ENCODE measurements at places on chromosomes 4 and X. TPM values are rescaled to one million over a fixed set of nuclear protein-coding genes. Genes with fewer than 3 reads are reported as not detected.
A peak's percentile ranks its signal among the peaks of the same experiment; 100 is the strongest.

Gene CENPC
- total RNA-seq: 22.7 TPM

- DNase-seq: no peak
Measured at GRCh38 chrX:30568136-30568535, 9.4 kb downstream of the TASL start.

Gene PASD1
- not detected for total RNA-seq

GRCh38 chrX:137164329-137164728 is 130.5 kb upstream of the GPR101 start:
- DNase-seq: no peak

DNA sequence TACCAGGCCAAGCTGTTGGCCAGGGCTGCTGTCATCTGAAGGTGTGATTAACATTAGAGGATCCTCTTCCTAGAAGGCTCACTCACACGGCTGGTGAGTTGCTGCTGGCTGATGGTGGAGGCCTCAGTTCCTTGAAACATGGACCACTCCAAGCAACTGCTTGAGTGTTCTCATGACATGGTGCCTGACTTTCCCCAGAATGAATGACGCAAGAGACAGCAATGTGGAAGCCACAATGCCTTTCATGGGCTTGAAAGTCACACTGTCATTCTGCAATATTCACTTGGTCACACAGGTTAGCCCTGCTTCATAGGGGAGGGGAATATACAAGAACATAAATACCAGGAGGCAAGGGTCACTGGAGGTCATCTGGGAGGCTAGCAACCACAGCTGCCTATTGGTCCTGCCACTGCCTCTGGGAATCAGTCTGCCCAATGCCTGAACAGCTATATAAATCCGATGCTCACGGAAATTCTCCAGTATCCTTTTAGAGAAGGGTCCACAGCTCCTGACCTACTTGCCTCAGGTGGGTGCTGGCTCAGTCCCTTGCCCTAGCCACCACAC is 97.1 kb upstream of the MAML3 start:
- DNase-seq: no peak

DNA sequence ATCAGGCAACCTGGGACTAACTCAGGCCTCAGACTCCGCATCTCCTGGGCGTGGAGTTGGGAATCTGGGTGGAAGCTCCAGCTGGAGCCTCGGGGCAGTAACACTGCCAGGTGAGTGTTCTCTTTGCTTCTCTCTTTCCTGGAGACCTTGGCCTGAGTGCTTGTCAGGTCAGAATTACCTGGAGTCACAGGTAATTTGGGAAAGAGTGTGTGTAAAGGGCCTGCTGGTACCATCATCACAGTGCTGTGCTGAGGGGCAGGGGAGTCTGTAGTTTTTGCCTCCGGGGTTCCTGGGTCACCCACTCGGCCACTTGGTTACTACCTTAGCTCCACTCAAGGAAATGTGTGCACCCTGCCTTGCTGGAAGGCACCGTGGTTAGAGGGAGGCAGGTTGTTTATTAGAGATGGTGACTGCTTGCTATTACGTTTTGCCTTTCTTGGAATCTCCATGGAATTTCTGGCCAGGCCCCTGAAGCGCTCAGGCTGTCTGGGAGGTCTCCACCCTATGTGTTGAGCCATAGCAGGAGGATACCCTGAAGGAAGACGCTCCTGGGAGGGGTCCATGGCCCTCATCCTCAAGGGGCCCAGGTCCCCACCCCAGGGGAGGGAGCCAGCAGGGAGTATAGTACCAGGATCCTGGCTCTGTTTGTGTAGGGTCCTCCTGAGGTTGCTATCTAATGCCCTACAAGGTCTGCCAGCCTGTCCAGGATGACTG is 2.9 kb downstream of the GPR78 start:
- DNase-seq: no peak

- DNase-seq: no peak
Measured at GRCh38 chrX:31154946-31155345, 83.1 kb upstream of the FTHL17 start.

Gene BEND4
- 0.80 TPM for total RNA-seq

- no peak for DNase-seq
Measured at GRCh38 chr4:112245383-112245782, 13.8 kb downstream of the AP1AR start.

DNA sequence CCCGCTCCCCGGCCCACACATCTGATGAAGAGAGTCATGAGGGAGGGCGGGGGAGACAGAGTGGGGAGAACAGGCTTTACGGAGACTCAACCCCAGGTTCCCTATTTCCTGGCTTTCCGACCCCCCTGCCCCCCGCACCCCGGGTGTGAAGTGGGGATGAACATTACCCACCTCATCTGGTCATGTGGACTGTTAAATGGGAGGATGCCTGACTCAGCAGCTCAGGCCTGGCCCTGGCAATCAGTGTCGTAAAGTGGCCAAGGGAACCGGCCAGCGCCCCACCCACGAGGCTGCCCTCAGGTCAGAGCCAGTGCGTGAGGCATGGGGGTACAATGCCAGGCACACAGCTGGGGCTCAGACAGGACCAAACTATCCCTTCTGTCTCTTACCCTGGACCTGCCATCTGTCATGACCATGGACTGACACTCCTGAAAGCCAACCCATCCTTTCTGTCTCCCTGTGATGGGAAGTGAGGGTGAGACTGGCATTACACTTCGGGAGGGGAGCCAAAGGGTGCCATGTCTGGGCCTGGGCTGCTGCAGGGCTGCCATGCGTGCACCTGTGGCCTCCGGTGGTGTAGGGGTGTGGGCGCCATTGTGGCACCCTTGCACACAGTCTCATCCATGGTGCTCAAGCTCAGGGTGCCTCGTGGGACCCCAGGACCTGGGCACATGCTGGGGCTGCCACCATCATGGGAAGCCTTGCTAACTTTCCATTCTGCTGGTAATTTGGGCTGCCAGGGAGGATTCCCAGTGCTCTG is 106.1 kb upstream of the PSAPL1 start:
- no peak for DNase-seq

Gene CYLC1
- total RNA-seq: not detected

DNA sequence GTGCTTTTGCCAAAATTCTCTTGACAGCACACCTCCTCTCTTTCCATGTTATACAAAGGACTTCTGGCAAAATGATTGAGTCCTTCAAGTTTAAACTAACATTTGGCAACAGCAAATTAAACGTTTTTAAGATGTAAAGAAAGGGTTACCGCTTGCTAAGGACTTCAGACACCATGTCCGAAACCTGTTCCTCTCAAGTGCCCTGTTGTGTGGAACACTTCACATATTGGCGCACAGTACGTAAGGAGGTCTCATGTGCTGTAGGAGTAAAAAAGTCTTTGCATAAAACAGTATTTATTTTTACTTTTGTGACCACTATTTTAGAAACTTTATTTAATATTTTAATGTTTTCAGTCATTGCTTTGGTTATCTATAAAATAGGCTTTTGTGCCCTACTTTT is 33.7 kb upstream of the HPRT1 start:
- no peak for DNase-seq

DNA sequence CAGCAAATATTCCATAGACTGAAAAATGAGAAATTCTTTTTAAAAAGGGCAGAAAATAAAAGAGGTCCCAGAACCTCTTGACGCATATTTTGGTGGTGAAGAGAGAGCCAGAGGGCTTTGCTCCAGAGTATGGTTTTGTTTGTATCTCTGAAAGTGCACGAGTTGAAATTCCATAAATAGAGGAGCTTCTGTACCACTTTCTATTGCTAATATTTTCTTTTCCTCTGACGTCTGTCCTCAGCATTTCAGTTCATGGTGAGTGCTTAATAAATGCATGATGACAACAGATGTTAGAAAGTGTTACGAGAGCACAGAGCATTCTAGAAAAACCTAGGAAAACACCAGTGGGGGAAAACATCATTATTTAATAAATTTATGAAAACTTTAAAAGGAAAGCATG is 145.6 kb downstream of the AMELX start:
- DNase-seq: no peak

Gene CTAG2
- total RNA-seq: not detected

Gene ZNF41
- 2.6 TPM for total RNA-seq

DNA sequence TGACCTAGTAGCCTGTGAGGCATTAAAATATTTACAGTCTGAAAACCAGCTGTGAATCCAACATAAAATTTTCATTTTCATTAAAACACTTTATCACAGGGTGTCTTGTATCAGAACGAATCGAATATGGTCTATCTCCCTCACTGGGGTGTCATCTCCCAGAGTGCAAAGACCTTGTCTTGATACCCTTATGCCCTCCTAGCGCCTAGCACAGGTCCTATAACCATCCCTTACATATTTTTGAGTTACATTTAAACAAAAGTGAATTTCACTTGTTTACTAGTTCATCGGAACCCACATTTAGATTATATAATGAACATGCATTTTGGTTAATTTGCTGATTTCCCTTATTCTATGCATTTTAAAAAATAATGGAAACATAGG is 14.0 kb downstream of the DIPK2B start:
- no peak for DNase-seq

Gene FRMD7
- not detected for total RNA-seq

GRCh38 chr4:74166135-74166534 is 8.2 kb downstream of the MTHFD2L start:
- DNase-seq: no peak

Gene TRMT10A
- not detected for total RNA-seq

Gene FOXR2
- not detected for total RNA-seq

Gene STPG2
- not detected for total RNA-seq

DNA sequence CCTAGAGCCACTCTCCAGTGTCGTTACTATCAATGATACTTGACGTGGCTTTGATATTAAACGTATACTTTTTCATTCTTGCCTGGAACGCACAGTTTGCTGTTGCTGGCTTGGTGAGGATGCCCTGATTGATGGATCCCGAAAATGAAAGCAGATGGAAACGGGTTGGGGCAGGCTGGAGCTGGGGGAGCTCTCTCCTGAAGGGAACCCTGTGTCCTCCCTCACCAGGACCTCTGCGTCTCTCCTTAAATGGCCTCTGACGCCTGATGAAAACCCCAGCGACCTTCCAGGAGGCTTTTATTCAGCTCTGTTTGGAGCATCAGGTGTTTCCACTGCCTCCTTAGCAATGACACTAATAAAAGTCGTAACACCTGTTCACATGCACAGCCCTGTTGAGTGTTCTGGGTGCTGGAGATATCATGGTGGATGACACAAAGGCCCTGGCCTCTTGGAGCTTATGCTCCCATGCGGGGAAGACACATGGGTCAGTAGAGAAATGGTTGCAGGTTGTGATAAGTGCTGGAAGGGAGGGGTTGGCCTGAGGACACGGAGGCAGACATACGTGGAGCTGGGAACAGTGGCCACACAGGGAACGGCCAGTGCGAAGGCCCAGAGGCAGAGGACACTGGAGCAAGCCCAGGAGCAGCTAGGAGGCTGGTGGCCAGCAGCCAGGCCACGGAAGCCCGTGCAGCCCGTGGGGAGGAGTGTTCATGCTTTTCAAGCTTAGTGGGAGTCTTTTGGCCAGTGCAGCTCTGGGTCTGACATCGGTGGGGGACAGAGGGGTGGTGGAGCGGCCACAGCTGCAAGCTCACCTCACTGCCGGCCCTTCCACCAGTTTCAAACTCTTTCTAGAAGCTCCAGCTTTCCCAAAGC is 7.5 kb downstream of the MSANTD1 start:
- DNase-seq: peak; percentile 3

Gene CLCN4
- not detected for total RNA-seq

DNA sequence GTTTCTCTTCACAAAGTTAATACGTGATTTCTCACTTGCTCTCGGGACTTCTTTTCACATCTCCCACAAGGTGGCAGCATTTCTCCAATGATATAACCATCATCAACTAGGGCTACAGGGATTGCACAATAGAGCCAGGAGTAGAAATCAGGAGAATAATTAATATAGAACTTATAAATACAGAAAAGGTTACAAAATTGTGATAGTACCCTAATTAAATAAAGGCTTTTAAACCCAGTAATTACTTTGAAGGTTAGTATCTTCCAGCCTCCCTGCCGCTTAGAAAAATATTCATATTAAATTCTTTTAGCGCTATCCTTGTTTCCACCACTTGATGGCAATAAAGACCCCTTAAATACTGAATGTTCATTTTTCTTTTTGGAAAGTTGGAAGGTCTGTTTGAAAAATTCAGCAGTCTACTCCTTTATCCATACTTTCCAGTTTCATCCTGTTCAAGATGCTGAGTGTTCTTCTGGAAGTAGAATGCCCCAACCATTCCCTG is 65.8 kb downstream of the RASGEF1B start:
- DNase-seq: peak; percentile 20

Gene ADGRL3
- 3.5 TPM for total RNA-seq

DNA sequence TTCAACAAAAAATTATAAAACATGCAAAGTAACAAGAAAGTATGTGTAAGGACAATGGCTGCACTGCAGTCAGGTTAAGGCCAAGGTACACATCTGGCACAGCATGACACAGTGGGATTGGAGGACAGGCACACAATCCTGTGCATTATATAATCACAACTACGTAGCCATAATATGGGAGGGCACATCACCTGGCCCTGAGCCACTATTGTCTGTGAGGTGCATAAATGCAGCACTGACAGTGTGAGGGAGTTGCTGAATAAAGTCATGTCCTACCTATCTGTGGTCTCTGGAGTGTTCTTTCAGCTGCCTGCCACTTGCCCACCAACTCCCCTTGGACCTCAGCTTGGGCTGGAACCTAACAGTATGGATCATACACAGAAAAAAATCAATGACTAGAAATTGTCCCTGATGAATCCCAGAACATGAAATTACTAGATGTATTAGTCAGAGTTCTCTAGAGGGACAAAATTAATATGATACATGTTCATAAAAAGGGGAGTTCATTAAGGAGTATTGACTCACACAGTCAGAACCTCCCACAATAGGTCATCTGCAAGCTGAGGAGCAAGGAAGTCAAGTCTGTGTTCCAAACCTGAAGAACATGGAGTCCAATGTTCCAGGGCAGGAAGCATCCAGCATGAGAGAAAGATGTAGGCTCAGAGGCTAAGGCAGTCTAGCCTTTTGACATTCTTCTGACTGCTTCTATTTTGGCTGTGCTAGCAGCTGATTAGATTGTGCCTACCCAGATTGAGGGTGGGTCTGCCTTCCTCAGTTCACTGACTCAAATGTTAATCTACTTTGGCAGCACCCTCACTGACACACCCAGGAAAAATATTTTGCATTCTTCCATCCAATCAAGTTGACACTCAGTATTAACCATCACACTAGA is 46.4 kb upstream of the KCTD8 start:
- no peak for DNase-seq

Gene PRSS12
- total RNA-seq: 79.7 TPM

GRCh38 chr4:82785611-82786400 is 12.8 kb downstream of the SCD5 start:
- DNase-seq: no peak

Gene CLNK
- under 0.01 TPM for total RNA-seq

DNA sequence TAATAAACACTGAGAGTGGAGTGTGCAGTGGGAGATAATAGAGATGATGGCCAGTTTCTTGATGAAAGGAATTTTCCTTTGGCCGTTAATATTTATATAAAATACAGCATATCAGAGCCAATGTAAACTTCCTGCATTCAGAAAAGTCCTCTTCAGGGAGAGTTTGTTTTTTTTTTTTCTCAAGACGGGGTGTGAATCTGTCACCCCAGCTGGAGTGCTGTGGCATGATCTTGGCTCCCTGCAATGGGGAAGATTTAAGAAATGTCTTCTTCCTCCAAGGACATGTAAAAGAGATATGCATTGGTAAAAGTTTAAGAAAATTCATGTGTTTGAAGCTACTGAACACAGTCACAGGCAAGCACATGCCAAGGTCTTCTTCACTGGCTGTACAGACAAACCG is 25.4 kb upstream of the TBC1D9 start:
- no peak for DNase-seq

Gene TLR3
- 8.7 TPM for total RNA-seq

GRCh38 chrX:104647084-104647483 is 81.1 kb downstream of the IL1RAPL2 start:
- no peak for DNase-seq

GRCh38 chr4:181991369-181992108 is 251.7 kb upstream of the TENM3 start:
- no peak for DNase-seq

GRCh38 chrX:43552156-43552555 is 103.9 kb upstream of the MAOA start:
- DNase-seq: peak; percentile 20
